ENCODE measurements at places on chromosomes 16 and 17.
A peak's percentile ranks its signal among the peaks of the same experiment; 100 is the strongest.

- DNase-seq: no peak
Measured at GRCh38 chr17:37440424-37440823, 33.7 kb downstream of the TADA2A start.

GRCh38 chr17:3695129-3695722, 729 bp downstream of the P2RX5 start:
- no peak for DNase-seq

DNA sequence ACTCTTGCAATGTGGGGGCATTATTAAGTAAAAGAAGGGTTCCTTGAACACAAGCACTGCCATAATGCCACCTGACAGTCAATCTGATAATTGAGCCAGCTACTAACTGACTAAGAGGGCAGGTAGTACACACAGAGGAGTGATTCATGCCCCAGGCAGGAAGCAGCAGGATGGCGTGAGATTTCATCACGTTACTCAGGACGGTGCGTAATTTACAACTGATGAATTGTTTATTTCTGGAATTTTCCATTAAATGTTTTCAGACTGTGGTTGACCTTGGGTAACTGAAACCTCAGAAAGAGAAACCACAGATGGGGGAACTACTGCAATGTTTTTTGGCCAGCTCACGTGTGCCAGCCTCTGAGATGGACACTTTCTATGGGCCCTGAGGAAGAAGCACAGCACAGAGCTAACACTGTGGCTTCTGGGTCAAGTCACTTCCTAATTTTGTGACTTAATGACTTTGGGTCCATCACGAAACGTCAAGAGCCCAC, 46.7 kb downstream of the C17orf67 start:
- peak; percentile 69 for DNase-seq

GRCh38 chr16:49574826-49575225, 201.2 kb downstream of the C16orf78 start:
- DNase-seq: no peak

- DNase-seq: peak; percentile 7
Measured at GRCh38 chr16:87608400-87608985, 6.2 kb downstream of the JPH3 start.

GRCh38 chr17:6910987-6911603, 79.6 kb upstream of the TEKT1 start:
- DNase-seq: peak; percentile 59

DNA sequence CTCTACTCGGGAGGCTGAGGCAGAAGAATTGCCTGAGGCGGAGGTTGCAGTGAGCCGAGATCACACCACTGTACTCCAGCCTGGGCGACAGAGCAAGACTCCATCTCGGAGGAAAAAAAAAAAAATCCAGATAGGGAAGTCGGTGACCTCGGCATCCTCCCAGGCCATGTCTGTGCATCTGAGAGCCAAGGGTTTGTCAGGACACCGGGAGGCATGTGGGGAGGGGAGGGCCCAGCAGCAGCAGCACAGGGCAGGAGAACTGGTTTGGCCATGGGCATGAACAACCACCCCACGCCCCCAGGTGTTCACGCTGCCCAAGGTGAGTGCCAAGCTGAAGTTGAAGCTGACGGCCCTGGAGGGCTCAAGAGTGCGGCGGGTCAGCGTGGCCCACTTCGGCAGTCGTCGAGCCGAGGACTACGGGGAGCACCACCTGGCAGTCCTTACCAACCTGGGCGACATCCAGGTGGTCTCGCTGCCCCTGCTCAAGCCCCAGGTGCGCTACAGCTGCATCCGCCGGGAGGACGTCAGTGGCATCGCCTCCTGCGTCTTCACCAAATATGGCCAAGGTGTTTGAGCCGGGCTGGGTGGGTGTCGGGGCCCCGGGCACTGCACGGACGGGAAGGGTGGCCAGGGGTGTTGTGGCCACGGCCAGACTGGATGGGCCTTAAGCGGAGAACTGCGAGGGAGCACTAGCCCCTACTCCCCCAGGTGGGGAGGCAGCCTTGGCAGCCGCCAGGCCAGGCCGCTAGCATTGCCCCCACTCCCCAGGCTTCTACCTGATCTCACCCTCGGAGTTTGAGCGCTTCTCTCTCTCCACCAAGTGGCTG, 14.7 kb upstream of the MYO15B start:
- no peak for DNase-seq

GRCh38 chr17:8158267-8159031, 4.3 kb downstream of the VAMP2 start:
- DNase-seq: peak; percentile 91

GRCh38 chr17:48144976-48145798, 37.6 kb downstream of the SNX11 start:
- no peak for DNase-seq

- no peak for DNase-seq
Measured at GRCh38 chr17:61087024-61087423, 312.6 kb upstream of the TBX2 start.

GRCh38 chr16:58236831-58237230, 38.9 kb upstream of the CSNK2A2 start:
- DNase-seq: no peak

DNA sequence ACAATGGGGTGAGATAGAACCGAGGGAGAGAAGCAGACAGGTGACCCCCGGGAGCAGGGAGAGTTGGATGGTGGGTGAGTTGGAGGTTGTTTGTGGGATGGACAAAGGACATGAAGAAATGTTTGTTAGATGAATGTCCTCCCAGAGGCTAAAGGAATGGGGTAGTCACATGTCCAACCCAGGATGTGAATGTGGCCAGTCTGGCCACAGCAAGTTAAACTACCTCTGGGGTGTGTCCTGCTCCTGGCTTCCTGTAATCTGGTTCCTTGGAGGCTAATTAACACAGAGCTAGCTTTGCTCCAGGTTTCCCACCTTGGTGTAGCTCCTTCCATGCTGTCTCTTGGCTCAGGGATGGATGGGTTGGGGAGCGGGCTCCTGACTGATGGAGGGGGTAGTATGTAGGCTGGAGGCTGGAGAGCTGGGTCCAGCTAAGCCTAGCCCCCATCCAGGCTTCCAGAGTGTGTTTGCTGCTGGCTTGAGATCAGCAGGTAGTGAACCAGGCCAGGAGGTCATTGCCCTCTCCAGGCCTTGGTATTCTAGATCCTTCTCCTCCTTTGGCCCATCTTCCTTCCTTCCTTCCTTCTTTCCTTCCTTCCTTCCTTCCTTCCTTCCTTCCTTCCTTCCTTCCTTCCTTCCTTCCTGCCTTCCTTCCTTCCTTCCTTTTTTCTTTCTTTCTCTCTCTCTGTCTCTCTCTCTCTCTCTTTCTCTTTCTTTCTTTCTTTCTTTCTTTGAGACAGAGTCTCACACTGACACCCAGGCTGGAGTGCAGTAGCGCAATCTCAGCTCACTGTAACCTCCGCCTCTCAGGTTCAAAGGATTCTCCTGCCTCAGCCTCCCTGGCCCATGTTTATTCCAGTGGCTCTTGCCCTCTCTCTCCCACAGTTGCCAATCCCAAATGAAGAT, 28.0 kb upstream of the UBE2G1 start:
- DNase-seq: no peak

- DNase-seq: no peak
Measured at GRCh38 chr17:8275421-8276290, 12.8 kb upstream of the RANGRF start.

DNA sequence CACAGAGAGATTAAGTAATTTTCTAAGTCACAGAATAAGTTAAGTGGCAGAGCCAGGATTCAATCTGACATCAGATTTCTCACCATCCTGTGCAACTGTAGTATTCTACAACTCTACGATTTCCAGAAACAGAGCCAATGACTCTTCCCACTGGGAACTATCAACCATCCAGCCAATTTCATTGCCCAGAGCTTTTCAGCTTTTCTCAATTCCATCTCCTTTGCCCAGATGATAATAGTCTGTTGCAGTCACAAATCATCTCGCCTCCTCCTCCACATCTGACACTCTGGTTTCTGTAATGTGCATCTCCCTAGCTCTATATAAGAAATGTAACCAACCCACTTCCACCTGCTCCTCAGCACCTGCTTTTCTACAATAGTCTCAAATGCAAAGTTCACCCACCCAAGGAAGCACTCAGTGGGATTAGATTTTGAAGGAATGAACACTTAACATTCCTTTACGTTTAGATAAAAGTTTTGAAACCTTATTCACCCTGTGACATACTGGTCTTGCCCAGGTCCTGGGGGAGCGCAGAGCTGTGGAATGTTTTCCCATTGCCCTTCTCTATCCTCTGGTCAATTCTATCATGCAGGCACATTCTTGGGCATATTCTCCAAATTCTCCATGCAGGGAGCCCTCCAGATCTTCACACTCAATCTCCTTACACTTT, 167.8 kb upstream of the ASIC2 start:
- DNase-seq: no peak

GRCh38 chr16:24819462-24820040, 26.2 kb upstream of the SLC5A11 start:
- no peak for DNase-seq

GRCh38 chr16:29811170-29811895, 660 bp upstream of the PRRT2 start:
- peak; percentile 82 for DNase-seq

DNA sequence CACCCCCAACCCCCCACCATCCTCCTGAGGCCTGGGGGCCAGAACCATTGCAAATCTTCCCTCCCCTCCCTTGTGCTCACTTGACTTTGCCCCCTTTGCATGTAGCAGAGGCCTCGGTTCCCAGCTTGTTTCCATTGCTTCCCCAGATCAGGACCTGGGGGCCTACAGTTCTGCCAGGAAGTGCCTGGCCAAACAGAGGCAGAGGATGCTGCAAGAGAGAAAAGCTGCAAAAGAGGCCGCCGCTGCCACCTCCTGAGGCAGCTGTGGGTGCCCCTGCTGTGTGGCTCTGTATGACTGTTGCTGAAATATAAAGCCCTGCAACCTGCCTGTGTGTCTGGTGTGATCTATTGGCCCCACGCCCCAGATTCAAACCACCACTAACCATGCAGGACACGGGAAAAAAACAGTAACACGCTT, 2.3 kb downstream of the NDUFB10 start:
- no peak for DNase-seq

DNA sequence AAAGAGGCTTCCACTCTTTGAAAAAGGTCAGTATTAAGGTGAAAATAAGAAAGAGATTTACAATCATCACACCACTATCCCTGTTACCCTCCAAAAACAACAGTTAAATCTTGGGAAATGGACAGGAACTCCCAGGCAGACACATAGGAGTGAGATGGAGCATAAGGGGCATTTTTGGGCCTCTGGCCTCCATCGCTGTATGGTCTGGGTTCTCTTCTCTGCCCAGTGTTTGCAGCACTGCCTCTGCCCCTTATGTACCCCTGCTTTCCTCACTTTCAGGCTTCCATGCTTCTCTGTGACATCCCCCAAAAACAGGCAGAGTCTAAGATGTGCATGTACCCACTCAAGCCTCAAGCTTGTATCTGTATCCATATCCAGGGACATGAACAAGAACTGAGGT, 630 bp upstream of the HOXB2 start:
- no peak for DNase-seq

GRCh38 chr17:44081681-44082080, 11.1 kb downstream of the G6PC3 start:
- no peak for DNase-seq

DNA sequence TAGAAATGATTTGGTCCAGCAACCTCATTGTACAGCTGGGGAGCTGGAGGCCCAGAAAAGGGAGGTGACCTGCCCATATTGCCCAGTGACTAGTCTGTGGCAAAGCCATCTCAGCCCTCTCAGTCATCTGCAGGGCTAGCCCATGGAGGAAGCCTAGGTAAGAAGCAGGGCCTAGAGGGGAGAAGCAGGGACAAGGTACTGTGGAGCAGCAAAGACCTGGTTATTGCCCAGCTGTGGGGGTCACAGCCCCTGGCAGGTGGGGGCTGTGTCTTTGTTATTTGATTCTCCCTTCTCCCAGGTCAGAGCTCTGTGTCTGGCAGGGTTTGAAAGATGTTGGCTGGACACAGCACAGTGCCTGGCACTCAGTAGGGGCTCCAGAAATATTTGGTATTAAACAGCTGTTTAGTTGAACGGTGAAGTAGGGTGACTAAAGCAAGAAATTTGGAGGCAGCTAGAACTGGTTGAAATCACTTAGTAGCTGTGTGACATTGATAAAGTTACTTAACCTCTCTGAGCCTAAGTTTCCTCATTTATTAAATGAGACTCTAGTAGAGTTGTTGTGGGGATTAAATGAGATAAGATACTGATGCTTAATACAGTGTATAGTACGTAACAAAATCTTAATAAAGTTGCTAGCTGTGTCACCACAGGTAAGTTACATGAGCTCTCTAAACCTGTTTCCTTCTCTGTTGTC, 17.3 kb downstream of the CCR7 start:
- no peak for DNase-seq

GRCh38 chr17:47278561-47278960, 24.9 kb downstream of the ITGB3 start:
- no peak for DNase-seq

DNA sequence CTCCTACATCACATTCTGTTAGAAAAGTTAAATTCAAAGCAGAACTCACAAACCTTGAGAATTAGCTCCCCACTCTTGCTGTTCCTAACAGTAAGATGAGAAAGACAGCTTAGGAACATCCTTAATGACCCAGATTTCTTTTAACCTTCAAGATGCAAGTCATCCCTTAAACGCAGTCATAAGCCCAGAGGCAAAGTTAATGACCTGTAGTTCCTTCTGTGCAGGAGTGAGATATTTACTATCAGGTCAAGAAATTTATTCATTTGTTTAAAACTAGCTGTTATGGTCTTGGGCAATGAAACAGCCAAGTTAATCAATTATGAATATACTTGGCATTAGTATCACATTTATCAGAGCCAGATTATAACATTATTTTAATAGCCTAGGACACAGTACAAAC, 37.1 kb downstream of the NXPH3 start:
- no peak for DNase-seq

DNA sequence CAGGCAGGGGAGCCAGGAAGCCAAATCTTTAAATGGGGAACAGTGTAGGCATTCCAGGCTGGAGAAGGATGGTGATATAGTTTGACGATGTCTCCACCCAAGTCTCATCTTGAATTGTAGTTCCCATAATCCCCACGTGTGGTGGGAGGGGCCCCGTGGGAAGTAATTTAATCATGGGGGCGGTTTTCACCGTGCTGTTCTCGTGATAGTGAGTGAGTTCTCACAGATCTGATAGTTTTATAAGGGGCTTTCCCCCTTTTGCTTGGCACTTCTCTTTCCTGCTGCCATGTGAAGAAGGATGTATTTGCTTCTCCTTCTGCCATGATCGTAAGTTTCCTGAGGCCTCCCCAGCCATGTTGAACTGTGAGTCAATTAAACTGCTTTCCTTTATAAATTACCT, 28.8 kb downstream of the GINS3 start:
- DNase-seq: peak; percentile 12

DNA sequence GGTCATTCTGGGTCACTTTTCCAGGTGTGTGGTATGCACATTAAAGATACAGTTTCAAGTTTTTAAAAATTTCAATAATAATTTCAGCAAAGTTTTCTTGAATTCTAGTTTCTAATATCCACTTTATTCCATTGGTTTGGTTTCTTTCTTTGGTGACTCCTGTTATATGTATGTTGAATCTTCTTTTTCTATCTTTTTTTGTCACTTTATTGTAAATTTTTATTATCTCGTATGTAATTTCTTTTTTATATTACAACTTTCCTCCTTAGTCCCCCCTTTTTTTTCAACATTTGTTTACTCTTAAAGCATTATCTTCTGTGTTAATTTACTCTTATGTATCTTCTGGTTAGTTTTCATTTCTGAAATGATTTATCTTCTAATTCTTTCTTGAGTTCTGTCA, 57.5 kb downstream of the NF1 start:
- DNase-seq: no peak

- no peak for DNase-seq
Measured at GRCh38 chr16:64311241-64311640, 810.6 kb downstream of the CDH11 start.

GRCh38 chr16:2500918-2501750, 12.6 kb upstream of the ATP6V0C start:
- peak; percentile 80 for DNase-seq

Data from CD4-positive, alpha-beta T cell treated with Interleukin-4 for 1 hour (primary cell).